ENCODE measurements at places on chromosomes 11 and 22.

DNA sequence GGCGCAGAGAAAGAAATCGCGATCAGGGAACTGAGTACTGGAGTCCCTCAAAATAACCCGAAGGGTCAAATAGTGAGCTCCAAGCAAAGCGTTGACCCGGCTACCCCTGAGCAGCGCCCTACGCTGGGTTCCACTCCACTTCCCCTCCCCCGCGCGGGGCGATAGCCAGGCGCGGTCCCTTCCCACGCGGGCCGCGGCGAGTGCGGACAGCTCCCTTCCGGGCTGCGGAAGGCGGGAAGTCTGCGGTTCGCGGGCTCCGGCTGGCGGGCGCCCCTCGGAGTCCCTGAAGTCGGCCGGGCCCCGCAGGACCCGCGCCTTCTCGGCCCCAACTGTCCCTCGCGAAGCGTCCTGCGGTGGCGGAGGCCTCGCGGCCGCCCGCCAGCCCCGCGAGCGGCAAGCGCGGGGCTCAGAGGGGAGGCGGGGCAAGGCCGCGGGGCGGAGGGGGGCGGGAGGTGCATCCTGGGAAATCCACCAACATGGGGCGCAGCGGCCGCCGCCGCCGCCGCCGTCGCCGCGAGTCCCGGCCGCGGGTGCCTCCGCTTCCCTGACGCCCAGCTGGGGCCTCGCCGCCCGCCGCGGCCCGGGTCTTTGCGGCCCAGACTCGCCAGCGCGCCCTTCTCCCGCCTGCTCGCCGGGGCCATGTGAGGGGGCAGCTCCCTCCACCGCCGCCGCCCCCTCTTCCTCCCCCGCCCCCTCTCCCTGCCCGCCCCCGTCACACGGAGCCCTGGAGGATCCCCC lies at the start of gene QSER1:
QSER1 (plus strand) TSS at position 457 of the 738 bp plus-strand sequence. CDS start 315 bp downstream, outside the sequence.
- DNase-seq = peak; percentile 37

DNA sequence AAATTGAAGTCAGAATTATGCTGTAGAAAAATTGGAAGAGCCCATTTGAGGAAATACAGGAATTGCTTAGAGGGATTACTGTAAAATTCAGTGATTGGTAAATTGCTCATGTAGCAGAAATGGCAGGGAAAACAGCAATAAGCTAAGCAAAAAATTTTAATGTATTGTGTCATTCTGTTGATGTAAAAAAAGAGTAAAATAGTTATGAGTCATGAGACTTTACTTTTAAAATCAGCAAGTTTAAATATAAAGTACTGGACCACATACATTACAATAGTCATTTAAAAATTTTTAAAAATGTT lies 10.4 kb downstream of the PDHX start:
- no peak for DNase-seq

GRCh38 chr11:72227316-72228228 lies 3.0 kb downstream of the INPPL1 start:
- no peak for DNase-seq

DNA sequence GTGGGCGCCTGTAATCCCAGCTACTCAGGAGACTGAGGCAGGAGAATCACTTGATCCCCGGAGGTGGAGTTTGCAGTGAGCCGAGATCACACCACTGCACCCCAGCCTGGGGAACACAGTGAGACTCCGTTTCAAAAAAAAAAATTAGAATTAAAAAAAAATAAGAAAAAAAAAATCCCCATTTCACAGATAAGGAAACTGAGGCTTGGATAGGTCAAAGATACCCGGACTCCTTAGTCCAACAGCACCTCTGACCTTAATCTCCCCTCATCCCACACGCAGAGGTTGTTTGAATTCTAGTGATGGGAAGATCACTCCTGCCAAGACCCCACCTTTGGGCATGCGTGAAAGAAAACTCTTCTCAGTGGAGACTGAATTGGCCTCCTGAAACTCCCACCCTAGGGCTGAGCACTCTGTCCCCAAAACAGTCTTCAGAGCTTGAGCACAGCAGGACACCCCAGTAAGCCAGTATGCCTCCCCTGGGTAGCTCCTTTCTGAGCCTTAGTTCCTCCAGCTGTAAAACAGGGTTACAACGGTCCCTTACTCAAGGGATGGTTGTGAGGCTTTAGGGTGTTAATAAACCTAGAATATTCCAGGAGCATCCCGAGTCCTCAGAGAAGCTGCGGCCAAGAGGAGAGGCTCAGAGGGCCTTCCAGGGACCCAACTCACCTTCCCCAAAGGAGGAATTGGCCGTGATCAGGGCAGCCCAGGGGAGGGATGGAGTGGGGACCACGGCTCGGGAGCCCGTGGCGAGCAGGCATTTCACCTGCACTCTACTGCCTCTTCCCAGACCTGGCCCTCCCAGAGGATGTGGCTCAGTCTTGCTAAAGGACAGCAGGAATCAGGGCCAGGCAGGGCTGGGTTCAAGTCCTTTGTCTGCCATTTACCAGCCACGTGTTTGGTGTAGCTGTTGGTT lies 73.3 kb downstream of the NFAM1 start:
- DNase-seq = no peak

DNA sequence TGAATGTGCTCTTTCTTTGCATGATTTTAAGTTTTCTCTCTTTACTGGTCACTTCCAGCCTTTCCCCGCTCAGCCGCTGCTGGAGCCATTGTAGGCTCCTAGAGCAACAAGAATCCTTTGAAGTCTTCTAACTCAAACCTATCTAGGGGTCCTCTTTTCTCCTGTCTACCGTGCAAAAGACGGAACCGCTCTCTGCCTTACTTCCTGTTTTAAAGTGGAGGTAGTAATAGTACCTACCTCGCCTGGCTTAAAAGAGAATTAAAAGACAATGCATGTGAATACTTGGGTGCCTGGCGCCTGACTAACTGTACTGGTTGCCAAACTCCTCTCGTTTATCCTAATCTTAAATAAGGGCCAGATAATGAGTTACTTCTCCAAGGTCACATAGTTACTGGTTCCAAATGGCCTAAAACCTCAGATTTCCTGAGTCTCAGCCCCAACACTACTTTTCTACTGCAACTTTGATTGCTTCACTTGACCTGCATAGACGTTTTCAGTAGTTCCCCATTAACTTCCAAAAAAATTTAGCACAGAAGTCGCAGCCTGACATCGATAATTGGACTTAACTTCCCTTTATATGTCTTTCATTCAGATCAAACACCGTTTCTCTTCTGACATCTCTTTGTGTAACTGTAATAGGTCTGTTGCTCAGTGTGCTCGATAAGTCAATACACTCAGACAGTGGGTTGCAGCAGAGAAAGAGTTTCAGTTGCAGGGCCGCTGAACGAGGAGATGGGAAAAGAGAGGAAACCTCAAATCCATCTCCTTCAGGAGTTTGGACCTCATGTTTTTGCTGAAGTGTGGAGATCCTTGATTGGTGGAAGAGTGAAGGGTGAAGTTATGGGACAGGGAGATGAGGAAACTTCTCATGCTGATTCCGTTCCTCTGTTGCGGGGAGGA lies 891 bp downstream of the SAMM50 start:
- DNase-seq = no peak

DNA sequence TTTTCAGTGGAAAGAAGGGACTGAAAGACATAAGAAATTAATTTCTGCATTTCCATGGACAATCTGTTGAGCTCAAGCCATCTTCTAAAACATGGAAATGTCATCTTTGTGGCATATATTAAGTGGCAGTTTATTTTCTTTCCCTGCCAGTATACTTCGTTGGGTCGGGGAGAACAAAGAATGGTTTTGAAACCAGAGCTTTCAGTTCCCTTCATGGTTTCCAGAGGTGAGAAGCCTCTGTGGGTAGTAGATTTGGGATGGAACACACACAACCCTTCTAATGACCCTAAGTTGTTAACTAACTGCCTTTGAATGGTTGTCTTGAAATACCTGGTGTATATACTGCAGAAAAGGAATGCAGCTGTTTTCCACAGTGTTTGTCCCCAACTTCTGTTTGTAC lies 17.6 kb upstream of the GAS2L1 start:
- no peak for DNase-seq

DNA sequence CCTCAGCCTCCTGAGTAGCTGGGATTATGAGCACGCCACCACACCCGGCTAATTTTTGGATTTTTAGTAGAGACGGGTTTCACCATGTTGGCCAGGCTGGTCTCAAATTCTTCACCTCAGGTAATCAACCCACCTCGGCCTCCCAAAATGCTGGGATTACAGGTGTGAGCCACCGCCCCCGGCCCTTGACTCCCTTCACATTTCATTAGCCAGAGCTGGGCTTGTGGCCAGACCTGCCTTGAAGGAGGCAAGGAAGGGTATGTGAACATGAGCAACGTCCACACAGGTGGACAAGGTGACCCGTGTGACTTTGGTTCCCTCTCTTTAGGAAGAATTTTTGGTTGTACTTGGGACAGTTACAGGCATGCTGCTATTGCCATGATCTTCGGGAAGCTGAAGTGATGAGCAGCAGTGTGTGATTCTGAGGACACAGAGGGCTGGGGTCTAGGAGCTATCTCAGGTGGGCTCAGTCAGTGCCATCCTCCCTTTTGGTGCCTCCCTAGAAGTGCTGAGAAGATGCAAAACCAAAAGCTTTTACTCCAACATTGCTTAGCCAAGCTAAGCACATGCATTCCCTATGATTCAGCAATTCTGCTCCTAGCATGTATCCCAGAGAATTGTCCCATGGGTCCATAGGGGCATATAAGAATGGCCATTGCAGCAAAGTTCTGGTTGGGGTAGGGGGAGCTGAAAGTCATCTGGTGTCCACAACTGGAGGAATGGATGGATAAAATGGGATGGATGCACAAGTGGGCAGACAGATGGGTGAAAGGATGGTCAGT lies 6.1 kb downstream of the AP5B1 start:
- no peak for DNase-seq

DNA sequence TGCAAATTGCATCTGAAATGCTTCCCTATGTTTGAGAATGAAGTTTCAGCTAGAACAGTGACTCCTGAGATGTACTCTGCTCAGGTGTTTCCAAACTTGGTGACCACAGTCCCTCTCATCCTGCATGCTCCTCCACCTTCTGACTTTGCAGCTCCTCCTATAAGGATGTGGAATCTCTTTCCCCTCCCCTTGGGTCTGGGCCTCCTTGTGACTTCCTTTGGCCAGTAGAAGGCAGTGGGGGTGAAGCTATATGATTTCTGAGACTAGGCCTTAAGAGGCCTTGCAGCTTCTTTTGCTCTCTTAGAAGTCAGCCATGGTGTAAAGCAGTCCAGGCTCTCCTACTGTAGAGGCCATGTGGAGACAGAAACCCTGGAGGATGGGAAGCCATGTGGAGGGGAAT lies 50.7 kb downstream of the CSF2RB start:
- DNase-seq = no peak

DNA sequence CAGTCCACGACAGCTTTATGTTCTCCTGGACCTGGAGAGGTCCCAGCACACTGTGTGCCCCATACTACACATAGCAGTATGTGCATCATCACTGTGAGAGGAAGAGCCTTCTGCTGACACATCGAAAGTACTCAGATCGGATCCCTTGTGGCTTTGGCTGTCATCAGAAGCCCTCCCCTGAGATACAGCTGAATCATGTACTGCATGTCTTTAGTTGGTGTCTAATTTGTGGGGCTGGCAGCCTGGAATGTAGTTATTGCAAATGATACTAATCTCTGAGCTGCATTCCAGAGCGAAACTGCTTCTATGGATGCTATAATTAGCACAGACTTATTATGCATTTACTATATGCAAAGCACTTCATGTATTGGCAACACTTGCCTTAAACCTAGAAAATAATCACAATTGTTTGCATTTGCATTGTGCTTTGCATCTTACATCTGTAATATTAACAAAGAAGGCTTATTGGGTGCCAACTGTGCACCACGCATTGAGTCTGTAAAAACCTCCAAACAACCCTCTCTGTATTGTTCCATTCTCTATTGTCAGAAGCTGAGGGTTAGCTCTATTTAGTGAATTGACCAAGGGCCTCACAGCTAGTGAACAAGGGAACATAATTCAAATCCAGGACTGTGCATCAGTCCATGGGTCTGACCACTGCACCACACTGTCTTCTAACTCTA lies 89.2 kb upstream of the CRTAM start:
- DNase-seq = peak; percentile 25

- DNase-seq = no peak
Observed at GRCh38 chr11:78876676-78877075, 302.0 kb upstream of the NARS2 start.

DNA sequence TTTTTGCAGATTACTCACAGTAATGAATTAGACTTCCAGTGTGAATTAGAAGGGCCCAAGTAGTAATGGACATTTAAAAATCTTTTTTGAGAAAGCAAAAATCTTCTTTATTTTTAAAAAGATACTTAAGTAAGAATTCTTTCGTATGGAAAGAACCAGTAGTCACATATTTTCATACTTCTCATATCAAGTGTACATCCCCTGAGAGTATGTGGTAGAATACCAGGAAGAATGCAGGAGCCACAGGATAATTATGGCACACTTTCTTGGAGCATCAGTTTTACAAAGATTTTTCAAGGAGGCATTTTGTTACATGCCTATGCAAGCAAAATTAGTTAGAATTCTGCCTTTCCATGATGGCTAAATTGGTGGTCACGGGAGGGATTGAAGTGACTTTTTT lies 28.1 kb downstream of the POLD3 start:
- DNase-seq = no peak

DNA sequence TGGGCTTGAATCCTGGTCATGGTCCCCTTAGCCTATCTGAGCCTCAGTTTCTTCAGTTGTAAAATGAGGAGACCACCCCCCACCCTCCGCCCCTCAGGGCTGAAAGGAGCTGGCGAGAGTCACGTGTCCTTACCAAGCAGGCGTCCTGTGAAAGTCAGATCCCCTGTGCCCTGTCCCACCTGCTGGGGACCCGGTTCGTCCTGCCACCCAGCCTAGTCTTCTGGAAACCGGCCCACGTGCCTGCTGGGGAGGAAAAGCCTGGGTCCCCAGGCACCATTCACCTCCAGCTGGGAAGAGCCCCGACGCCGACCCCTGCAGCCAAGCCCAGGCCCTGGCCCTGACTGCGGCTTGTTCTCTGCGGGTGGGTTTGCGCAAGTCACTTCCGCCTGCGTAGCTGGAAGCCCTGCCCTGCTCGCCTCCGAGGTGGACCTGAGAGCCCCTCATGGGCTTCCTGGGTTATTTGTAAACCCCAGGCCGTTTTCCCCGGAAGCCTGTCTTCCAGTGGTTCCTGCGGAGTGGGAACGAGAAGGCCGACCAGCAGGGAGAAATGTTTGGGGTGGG lies 679 bp upstream of the SSH3 start:
- no peak for DNase-seq

Data from CD8-positive, alpha-beta T cell (primary cell).